GM18507 (cell line): ENCODE measurements at places on chromosomes 16 and 17.

GRCh38 chr17:74245871-74246270 is 28.2 kb upstream of the DNAI2 start:
- no peak for DNase-seq

DNA sequence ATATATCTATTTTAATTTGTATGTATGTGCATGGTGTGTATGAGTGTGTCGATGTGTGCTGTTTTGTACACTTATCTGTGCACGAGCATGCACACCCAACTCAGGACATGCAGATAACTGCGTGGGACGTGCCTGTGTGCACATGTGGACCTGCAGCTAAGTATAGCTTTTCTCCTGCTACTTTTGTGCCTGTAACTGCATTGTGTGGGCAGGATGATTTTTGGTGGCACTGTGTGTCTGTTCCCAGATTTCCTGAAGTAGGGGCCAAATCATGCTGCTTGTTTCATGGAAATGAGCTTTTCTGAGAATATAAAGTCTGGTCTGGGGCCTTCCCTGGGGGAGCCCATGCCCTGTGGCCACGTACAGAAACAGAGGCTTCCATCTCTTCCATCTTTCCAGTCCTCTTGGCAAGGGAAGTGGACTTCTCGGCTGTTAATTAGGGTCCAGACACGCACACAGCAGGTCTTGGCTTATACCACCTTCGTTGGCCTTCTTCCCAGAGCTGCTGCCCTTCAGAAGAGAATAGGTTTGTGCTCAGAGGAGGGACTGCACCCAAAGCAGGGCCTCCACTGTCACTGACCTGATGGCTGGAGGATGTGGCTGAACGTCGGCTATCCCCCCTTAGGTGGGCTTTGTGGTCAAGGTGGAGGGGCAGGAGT is 30.2 kb downstream of the SPNS3 start:
- DNase-seq, result no peak

DNA sequence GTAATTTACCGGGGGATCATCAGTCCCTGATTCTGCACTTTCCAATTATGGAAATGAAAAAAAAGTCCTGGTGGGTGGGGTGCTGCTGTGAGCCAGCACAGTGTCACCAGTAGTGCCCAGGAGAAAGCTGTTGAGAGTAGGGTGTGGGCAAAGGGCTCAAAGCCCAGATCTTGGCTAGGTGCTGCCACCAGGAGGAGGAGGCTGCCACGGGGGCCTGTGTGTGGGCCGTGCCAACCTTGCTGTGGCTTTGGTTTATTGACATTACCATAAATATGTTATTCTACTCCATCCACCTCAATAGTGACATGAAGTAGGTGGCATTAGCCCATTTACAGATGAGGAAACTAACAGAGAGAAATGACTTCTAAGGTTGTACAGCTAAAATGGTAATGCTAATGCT is 6.7 kb upstream of the PRPSAP2 start:
- no peak for DNase-seq

DNA sequence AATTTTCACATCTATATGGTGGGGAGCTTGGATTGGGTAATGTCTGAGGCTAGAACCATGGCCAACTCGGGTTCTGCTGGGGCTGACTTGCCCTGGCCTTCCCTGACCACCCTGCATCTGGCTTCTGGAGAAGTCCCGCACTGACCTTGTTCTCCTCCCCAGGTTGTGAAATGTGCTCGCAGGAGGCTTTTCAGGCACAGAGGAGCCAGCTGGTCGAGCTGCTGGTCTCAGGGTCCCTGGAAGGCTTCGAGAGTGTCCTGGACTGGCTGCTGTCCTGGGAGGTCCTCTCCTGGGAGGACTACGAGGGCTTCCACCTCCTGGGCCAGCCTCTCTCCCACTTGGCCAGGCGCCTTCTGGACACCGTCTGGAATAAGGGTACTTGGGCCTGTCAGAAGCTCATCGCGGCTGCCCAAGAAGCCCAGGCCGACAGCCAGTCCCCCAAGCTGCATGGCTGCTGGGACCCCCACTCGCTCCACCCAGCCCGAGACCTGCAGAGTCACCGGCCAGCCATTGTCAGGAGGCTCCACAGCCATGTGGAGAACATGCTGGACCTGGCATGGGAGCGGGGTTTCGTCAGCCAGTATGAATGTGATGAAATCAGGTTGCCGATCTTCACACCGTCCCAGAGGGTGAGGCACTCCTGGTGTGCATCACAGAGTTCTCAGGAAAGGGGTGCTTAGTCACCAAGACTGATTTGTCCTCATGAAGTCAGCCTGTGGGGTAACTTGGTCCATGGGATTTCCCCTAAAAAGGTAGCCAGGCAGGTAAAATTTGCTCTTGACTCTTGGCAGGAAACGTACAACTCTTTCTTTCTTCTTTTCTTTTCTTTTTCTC is 6.1 kb downstream of the NOD2 start:
- DNase-seq, result no peak

DNA sequence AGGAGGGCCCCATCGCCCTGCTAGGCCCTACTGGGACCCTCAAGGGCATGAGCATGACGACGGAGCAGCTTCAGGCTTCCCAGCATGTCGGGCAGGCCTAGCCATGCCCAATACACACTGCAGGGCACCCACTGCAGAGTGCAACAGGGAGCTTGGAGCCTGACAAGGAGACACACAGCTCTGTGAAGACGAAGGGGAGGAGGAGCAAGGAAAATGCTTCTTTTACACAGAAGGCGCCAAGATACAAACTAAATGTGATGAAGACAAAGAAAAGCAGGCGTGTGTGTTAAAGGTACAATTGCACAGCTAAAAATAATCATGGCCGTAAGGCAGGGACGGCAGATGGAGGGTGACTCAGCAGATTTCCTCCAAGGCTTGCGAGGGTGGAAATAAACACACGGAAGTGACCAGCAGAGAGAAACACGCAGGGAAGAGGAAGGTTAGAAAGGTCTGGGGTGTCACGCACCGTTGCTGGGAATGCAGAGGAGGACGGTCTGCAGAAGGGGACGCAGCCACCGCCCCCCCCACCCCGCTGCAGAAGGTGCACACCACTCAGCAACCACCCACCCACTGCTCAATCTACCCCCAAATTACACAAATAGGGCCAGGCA is 108.5 kb downstream of the ZNF778 start:
- no peak for DNase-seq

GRCh38 chr17:82239926-82240505 is 11.2 kb downstream of the SLC16A3 start:
- no peak for DNase-seq

GRCh38 chr16:9060225-9060624 is 31.2 kb upstream of the HAPSTR1 start:
- DNase-seq, result no peak

- DNase-seq, result no peak
Observed at GRCh38 chr17:3935140-3935542, 18.9 kb upstream of the P2RX1 start.

DNA sequence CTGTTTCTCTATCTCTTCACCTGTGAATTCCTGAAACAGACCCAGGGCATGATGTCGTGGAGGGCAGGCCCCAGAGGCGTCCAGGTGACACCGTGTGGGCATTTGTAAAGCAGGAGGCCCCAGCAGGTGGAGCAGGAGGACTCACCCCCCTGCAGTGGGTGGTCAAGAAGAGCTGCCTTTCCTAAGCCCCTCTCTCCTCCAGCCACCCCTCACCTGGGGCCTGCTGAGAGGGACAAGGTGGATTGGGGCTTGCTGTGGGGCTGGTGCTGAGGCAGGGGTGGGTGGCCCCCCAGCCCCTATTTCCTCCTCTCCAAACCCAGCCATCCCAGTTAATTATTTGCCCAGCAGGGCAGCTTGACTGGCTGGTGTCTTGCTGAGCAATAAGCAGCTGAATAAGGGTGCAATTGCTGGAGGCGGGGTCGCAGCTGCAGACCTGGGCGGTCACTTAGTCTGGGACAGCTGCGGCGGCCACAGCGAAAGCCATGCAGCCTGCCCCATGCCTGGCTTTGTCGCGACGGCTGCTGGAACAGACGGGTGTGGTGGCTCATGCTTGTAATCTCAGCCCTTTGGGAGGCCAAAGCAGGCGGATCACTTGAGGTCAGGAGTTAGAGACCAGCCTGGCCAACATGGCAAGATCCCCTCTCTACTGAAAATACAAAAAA is 56.4 kb downstream of the JPH3 start:
- no peak for DNase-seq

GRCh38 chr16:19704321-19705145 is 13.5 kb downstream of the KNOP1 start:
- no peak for DNase-seq

DNA sequence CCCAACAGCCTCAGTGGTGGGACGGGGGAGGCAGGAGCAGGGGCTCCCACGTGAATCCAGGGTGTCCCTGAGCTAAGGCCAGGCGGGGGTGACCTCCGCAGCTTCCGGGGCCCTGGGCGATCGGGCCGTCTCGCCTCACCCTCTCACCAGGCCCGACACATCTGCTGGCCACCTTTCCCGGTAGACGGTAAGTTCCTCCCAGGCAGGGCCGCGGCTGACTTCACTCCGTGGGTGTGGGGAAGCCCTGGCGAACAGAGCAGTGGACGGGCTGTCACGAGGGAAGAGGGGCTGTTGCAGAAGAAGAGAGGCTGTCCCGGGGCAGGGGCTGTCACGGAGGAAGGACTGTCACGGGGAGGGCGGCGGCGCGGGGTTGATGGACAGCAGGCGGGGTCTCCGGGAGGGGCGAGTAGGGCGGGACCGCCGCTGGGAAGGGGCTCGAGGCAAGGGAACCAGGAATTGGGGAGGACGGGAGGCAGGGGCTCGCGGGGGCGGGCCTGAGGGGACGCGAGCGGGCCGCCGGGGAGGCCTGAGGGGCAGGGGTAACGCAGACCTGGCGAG is 498 bp downstream of the PKMYT1 start:
- no peak for DNase-seq

DNA sequence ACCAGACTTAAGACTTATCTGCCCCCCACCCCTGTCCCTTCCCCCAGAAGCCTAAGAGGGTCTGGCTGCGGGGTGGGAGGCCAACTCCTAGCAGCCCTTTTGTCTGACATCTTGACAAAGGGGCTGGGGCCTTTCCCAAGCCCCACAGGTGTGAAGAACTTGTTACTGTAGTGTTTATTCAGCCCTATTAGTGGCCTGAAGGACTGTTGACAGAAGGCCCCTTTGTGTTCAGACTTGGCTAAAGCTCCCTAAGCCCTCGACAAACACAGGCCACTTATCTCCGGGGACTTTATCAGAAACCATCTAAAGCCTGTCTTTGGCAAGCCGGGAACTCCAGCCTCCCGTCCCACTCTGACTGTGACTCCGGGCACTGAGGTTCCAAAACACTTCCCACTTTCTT is 129.8 kb downstream of the NTN1 start:
- DNase-seq, result no peak

DNA sequence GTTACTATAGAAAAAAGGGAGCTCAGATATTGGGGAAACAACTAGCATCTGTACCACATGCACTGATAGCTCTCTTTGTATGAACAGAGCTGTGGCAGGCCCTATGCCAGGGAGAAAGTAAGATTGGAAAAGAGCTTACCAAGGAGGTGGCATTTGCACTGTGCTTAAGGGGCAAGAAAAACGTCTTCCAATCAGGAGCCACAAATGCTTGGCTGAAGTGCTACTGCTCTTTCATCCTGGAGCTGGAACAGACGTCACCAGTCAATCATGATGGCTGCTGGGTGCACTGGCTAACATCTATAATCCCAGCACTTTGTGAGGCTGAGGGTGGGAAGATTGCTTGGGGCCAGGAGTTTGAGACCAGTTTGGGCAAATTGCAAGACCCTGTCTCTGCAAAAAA is 218.5 kb downstream of the SEC14L1 start:
- DNase-seq, result no peak

GRCh38 chr16:86042996-86043725 is 144.2 kb downstream of the IRF8 start:
- no peak for DNase-seq

GRCh38 chr16:23464196-23464595 is 11.2 kb upstream of the COG7 start:
- DNase-seq, result no peak

- no peak for DNase-seq
Observed at GRCh38 chr17:17159571-17159970, 46.6 kb downstream of the PLD6 start.

DNA sequence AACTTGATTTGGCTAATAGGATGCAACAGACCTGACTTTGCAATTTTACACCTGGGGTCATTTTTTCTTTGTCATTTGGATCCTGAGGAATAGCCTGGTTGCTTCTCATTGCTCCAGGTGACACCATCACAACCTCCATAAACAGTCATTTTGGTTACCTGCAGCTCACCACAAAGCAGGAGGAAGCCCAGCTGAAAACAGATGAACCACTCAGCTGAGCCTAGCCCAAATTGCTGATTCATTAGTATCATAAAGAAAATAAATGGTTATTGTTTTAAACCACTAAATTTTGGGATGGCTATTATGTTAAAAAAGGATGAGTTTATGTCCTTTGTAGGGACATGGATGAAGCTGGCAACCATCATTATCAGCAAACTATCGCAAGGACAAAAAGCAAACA is 841.0 kb upstream of the EEF2KMT start:
- DNase-seq, result no peak

GRCh38 chr17:55452139-55452790 is 30.6 kb upstream of the MMD start:
- no peak for DNase-seq

DNA sequence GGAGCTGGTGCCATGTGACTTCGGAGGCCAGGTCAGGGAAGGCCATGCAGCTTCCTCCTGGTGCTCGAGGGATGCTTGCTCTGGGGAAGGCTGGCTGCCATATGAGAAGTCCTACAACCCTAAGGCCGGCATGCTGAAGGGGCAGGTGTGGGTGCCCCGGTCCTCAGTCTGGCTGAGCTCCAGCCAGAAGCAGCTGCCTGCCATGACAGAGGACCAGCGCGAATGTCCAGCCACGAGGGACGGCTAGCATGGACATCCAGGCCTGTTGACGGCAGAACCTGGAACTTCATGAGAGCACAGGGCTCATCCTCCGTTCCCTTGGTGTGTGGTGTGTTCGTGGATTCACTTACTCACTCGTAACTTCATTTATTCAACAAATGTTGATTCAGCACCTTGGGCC is 140.6 kb downstream of the IRF8 start:
- DNase-seq, result no peak

DNA sequence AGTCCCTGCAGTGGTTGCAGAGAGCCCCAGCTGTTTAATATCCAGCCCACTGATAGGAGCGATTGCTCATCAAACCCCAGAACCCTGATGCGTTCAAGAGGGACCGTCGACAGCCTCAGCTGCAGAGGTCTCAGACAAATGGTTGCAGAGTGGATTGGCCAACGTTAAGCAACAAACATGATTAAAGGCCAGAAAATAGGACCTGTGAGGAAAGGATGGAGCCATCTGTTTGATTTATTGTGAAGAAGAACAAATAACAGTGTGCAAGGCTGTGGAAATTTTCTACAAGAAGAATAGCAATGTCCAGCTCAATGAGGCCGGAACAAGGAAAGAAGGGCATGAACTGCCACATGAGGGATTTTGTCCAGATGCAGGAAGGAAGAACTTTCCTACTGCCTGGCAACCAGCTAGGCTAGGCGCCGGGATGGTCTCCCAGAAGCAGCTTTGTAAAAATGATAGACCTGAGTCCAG is 138.4 kb upstream of the DNAH9 start:
- no peak for DNase-seq

- no peak for DNase-seq
Observed at GRCh38 chr16:3587547-3588110, 10.4 kb upstream of the NLRC3 start.

- DNase-seq, result no peak
Observed at GRCh38 chr16:6095414-6095813, 997.8 kb upstream of the EEF2KMT start.
